ENCODE measurements at places on chromosomes 4 and X.

DNA sequence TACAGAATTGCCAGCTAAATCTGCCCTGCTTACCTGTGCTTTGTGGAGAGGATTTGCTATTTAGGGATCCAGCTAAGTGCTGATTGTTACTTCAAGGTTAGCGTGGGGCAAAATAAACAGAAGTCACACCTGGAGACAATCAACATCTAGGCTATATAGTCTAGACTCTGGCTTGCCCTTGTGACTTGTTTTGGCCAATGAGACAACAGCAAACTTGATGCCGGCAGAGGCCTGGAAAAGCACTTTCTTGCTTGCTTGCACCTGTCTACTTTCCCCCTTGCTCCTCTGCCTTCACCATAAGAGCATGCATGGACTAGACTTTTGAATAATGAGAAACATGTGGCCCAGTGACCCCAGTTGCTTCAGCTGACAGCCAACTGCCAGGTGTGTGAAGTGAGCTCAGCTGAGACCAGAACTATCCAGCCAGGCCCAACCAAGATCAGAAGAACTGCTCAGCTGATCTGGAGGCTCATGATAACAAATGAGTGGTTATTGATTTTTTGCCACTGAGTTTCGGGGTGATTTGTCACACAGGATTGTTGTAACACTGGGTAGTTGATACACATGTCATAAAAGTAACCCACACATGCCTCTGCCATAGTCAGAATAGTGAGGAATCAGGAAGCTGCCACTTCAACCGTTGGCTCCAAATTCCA lies 164.4 kb downstream of the RBMX2 start:
- no peak for DNase-seq

DNA sequence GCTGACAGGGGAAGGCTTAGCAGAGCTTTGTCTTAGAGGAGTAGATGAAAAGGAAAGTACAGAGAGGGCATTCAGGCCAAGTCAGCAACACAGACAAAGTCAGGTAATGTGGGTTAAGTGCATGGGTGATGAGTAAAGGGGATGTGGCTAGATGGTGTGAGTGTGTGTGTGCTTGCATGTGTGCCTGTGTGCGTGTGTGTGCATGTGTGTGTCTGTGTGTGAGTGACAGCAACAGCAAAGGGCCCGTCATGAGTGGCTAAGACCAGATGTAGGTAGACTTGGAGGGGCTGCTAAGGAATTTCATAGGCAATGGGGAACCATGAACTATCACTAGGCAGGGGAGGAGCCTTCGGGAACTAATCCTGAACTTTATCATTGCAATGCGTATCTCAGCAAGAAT lies 2.2 kb upstream of the GPR78 start:
- no peak for DNase-seq

DNA sequence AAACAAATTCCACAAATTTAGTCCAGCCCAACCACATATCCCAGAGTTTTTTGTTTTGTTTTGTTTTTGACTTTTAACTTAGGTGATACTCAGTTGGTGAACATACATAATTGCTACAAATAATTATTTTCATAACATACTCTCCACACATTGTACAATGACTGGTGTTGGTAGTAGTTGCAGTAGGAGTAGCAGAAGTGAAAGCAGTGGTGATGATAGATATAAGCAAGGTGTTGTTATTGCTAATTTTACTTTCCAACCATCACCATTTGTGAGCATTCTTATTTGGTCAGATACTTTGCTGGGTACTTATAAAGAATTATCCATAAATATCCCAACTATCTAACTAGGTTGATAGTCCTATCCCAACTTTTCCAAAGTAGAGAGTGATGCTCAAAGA lies 47.3 kb downstream of the ARHGAP24 start:
- no peak for DNase-seq

GRCh38 chr4:113978105-113978504 lies 1.3 kb downstream of the ARSJ start:
- no peak for DNase-seq

DNA sequence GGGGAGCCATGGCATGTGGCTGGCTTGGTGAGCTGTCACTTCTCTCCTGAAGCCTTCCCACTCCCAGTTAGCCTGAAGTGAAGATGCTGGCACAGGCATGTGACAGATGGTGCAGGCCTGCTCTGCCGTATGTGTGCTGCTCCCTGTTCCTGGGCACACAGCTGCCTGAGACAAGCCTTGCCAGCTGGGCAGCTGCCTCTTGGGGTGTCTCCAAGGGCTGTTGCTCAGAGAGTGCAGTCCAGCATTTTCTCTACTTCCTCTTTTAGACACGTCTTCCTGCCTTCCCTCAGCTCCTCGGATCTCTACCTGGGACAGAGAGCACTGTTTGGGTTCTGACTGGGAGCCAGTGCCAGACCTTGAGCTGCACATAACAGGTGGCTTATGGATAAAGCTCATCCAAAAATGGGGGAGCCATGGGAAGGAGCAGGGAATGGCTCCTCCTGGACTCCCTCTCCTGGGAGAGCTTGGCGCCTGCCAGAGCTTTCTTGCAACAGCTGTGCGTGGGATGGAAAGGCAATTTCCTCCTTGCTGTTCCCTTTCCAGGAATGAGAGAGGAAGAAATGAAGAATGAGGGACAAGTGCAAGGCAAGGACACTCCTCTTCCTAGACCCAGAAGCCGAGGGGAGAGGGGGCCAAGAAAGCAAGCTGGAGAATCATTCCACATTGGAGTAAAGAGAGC lies 132.9 kb downstream of the MSL3 start:
- peak; percentile 72 for DNase-seq

GRCh38 chr4:128225148-128225547 lies 62.5 kb downstream of the PGRMC2 start:
- DNase-seq = no peak

DNA sequence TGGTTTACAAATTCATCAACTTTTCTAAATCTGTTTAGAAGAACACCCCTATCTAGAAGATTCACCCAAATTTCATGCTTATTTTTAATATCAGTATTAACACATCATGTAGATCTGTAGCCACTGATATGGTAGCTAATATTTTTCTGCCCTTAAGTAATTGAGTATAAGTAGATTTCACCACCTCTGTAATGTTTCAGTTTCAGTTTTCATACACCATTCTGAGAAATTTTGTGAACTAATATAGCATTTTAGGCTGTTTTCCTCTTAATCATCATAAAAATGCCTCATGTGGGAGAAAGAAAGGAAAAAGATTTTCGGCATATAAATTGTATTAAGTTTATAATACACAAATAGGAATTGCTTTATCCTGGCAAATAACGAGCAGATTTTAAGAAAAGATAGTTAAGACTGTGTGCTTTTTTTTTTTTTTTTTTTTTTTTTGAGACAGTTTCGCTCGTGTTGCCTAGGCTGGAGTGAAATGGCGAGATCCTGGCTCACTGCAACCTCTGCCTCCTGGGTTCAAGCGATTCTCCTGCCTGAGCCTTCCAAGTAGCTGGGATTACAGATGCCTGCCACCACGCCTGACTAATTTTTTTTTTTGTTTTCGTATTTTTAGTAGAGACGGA lies 21.4 kb upstream of the RBPJ start:
- DNase-seq = no peak

- DNase-seq = no peak
These were observed 19.5 kb downstream of the MID1IP1 start for GRCh38 chrX:38820751-38821150.

DNA sequence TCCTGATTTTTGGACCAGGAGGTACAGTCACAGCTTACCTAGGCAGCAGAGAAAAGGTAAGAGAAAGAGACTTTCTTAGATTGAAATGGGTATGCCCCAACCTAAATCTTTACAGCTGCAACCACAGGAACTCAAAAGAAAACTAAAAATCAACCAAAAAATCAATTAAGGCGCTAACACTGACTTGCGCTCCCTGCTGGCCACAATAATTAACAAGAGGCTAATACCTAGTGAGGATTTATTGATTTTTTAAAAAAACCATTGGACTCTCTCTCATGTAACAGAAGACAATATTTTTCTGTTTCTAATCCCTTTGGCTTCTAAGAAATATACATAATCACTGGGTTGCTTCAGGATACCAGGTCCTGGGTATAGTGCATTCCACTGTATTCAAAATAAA lies 153.9 kb upstream of the TENM3 start:
- no peak for DNase-seq

- DNase-seq = no peak
These were observed 241.1 kb downstream of the TACR3 start for GRCh38 chr4:103478734-103479133.

DNA sequence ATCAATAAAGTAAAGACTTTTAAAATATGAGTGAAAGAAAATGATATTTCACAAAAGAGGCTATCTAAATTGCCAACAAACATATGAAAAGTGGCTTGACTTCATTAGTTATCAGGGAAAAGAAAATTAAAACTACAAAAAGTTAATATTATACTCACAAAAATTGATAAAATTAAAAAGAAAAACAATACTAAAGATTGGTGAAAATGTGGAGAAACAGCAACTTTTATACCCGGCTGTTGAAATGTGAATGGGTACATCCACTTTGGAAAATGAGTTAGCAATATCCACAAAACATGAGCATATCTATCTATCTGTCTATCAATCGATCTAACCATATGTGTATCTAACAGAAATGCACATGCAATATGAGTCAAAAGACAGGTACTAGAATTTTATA lies 122.3 kb downstream of the ANAPC10 start:
- DNase-seq = no peak

- no peak for DNase-seq
These were observed 33.7 kb downstream of the SH3RF1 start for GRCh38 chr4:169236873-169237626.
